ENCODE measurements at places on chromosomes 7 and 10.

DNA sequence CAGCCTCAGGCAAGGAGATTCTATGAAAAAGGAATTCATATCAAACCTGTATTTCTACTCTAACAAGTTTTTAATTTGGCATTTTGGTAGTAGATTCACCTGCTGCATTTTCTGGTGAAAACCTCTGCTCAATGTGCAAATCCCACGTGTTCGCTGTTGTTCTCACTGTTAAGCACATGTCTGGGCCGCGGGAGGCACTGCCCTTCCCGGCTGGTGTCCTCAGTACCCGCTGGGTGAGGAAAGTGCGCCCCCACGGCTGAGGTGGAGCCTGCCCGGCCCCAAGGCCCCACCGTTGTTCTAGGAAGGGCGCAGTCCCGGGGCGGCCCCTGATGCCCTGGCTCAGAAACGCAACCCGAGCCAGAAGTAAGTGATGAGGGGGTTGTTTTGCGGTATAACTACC lies 193.4 kb upstream of the VWC2 start:
- no peak for DNase-seq

DNA sequence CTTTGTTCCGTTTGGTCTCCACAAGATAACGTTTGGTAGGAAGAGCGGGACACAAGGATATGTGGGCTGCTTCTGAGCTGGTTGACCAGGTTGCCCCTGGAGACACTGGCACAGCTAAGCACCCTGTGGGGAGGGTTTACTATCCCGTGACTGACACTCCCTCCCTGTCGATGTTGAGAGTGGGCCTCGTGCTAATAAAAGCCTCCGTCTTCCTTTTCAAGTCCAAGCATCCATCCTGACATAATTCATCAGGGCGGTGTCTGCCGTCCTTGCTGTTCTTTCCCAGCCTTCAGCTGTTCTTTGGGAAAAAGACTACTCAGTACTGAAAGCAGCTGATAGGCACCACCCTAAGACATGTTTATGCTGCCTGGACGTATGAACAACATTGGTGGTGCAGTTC lies 49.6 kb downstream of the SHH start:
- DNase-seq: no peak

DNA sequence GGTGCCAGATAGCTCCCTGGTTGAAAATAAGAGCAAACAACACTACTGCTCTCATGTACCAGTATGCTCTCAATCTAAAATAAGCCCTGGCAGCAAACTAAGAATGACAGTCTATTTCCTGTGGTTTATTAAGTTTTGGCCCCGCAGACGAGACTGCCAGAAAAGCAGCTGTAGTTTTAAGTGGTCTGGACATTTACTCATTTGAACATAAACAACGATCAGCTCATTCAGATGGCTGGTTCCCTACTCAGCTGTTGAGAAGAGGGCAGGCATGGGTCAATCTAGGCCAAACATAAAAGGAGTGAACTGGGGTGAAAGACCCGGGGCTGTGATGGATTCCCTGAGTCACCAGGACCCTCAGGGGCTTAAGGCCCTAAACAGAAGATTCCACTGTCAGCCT lies 4.5 kb downstream of the TRIL start:
- peak; percentile 55 for DNase-seq

- no peak for DNase-seq
Observed at GRCh38 chr10:118356628-118357027, 14.5 kb upstream of the FAM204A start.

- DNase-seq: no peak
Observed at GRCh38 chr7:99267841-99268576, 4.6 kb upstream of the MYH16 start.

- DNase-seq: peak; percentile 53
Observed at GRCh38 chr7:7773334-7774309, 55.2 kb upstream of the RPA3 start.

DNA sequence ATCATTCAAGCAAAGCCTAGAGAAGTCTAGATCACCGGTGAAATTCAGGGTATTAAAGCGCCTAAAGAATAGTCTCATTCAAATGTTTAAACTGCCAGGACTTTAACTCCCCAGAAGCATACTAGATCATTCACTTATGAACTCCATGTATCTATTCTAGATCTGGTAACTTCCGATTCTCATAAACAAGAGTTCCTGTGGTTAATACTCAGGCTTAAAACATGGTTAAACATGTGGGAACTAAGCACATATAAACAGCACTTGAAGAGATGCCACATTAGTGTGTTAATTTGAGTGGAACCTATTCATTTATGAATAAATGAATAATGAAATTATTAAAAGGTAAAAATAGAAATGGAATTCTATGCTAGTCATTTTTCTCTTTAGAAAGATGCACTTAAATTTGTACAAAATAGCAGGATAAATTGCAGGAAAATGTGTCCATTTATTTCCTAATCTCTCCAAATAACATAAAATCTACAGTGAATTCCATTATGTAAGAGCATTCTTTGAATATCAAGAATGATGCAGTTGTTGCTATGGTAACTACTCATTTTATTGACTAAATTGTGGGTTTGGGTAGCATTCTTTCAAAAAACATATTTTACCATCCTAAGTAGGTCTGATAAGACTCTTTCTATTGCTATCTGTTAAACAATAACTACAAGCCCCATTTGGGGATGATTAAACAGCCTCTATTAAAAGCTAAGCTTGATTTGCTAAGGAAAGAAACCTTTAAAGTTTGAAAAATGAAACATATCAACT lies 147.6 kb upstream of the TMEM168 start:
- peak; percentile 20 for DNase-seq

DNA sequence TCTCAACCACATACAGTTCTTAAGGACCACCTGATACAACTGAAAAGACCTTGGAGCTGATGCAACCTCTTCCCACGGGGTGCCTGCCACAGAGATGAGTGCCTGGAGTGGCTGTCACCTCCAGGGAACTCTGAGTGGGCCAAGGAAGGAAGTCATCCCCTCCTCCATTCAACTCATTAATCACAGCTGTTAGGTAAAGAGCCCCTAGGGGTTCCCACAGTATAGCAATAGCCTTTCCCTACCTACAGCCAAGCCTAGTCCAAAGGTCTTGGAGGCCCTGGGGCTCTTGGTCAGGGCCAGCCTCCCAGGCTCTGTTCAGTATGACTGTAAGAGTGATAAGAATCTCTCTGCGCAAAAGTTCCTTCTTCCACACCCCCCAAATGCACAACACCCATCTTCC lies 70.4 kb upstream of the NFE2L3 start:
- DNase-seq: no peak

DNA sequence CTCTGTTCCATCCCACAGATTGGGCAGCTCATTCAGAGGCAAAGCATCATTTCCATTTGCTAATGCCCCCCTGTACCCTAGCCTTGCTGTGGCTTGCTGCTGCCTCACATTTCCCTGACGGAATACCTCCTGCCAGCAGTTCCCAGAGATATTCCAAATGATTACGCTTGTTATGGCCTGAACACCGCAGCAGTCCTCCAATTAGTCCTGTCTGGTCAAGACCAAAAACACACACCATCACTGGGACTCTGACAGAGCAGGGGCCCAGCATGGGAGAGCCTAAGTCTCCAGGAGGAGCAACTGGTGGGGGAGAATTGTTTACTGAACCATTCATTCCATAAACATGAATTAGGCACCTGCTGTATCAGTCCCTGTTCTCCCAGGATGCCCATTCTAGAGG lies 6.1 kb downstream of the OGDHL start:
- DNase-seq: no peak

DNA sequence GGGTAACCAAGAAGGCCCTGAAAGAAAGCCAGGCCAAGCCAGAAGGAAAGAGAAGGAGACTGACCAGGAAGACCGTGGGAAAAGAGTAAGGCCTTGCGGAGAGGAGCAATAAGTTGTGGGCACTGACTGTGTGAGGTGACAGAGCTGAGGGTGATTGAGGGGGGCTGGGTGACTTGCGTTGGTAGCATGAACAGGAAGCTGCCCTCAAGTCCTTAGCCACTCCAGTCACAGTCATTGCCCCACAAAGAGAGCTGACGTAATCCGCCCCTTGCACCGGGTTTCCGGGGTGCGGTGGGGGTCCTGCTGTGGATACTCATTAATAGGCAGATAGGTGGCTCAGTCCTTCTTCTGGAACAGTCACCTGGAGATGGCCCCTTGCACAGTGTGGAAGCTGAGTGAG lies 16.1 kb upstream of the DMBT1 start:
- DNase-seq: no peak

DNA sequence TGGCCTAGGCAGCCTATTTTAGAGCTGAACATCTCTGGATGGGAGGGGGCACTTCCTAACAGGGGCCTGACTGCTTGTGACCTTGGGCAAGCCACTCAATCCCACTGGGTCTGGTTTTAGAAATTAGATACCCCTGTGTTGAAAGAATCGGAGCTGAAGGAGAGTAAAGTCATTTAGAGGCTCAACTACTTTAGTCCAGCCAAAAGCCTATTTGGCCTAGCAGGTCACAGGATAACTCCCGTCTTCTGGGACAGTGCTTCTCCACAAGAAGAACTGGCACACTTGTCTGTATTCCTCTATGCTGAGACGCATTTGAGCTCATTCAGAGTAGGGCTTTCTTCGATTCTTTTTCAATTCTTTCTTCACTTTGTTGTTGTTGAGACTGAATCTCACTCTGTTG lies 224.2 kb downstream of the CHCHD3 start:
- no peak for DNase-seq

- DNase-seq: no peak
Observed at GRCh38 chr7:44375236-44375699, 49.9 kb upstream of the CAMK2B start.

DNA sequence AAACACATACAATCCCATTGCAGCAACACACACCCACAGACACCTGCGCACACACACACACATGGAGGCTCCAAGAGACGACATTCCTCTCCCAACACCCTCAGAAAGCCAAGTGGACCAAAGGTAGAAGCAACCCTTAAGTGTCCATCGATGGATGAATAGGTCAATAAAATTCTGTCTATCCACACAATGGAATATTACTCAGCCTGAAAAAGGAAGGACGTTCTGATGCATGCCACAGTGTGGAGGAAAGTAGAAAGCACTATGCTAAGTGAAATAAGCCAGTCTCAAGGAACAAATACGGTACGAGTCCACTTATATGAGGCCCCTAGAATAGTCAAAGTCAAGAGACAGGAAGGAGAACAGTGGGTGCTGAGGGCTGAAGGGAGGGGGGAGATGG lies 174.4 kb downstream of the GRID1 start:
- DNase-seq: no peak

- no peak for DNase-seq
Observed at GRCh38 chr10:91520661-91521060, 110.5 kb downstream of the HECTD2 start.

DNA sequence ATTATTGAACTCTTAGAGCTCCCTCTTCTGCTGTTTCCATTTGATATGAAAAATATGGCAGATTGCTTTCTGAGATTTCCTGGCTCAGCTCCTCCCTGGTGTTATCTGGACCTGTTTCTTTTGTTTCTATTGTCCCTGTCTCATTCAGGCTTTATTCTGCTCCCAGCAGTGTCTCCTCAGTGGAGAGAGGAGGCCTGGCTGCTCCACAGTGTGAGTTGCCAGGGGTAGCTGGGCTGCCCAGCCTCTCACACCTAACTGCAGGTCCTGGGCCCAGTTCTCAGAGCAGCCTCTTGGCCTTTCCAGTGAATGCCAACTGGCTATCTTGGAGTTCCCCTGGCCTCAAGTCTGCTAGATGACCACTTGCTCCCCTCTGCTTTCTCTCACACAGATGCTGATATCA lies 127.0 kb downstream of the VPS41 start:
- no peak for DNase-seq

GRCh38 chr10:13730956-13731355 lies 144.2 kb downstream of the PRPF18 start:
- no peak for DNase-seq

- DNase-seq: no peak
Observed at GRCh38 chr7:33661430-33662160, 243.7 kb upstream of the BMPER start.

GRCh38 chr10:64040781-64041180 lies 519.6 kb downstream of the REEP3 start:
- DNase-seq: no peak

GRCh38 chr10:60277656-60278055 lies 112.0 kb downstream of the ANK3 start:
- DNase-seq: no peak

DNA sequence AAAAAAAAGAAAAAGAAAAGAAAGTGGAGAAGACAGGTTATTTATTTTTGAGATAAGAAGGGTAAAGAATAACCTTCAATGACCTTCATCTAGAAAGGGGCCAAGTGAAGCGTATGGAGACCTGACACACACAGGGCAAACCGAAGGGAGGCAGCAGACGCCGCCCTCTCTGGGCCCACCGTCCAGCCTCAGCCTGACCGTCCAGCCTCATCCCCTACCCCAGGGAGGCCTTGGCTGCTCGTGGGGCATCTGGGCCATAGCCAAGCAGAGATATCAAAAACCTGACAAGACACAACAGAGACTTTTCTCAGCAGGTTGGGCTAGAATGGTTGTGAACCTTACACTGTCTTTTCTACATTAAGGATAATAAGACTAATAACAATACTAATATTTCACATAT lies 10.9 kb downstream of the PRKAG2 start:
- DNase-seq: no peak

DNA sequence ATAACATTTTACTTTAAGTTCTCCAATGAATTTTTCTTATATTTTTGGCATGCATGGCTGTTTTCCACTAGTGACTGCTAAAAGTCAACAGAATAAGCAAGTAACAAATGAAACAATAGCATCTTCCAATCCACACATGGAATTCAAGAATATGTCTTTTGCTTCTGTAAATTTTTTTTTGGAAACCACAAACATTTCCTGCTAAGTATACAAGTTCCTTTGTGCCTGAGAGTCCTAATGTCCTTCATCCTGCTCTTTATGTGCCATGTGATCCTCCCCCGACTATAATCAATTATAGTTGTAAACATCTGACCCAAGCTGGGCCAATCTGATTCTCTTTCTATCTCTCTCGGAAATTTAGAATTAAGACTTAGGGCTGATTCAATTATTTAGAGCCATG lies 61.2 kb downstream of the PPP1R3C start:
- no peak for DNase-seq

- DNase-seq: no peak
Observed at GRCh38 chr7:132030086-132030568, 473.7 kb upstream of the PODXL start.

GRCh38 chr7:42832667-42833066 lies 79.2 kb downstream of the C7orf25 start:
- no peak for DNase-seq

DNA sequence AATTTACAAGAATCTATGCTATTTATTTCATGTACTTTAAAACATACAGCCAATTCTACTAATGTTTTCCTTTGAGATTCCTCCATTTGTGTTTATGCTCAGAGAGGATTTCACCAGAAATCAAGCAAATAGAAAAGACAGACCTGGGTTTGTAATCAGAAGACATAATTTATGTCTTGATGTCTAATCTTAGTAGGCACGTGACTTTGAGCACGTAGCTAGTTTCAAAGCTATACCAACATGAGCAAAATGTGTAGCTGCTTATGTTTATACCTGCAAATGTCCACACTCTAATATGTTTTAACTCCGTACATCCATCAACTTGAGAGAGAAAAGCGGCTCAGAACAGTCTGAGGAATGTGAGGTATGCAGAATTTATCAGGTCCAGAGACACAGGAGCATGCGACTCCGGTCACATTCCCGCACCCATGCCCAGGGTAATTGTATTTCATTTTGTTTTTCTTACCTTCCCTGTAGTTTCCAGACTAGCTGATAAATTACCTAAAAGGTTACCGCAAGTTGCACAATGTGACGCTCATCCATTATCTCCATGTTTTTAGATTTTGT lies 40.0 kb downstream of the SVOPL start:
- no peak for DNase-seq

GRCh38 chr7:125480762-125481161 lies 551.1 kb upstream of the POT1 start:
- no peak for DNase-seq

GRCh38 chr10:96337106-96337505 lies 21.7 kb downstream of the OPALIN start:
- no peak for DNase-seq

- DNase-seq: peak; percentile 34
Observed at GRCh38 chr7:147432079-147432478, 1158.5 kb upstream of the C7orf33 start.
